Lung (tissue), 17 donors: ENCODE measurements at places on chromosomes 1 and 21. TPM values are rescaled to one million over a fixed set of nuclear protein-coding genes. Genes with fewer than 3 reads are reported as not detected.

SAMD11 gene
- total RNA-seq: 7.8 TPM

DNA sequence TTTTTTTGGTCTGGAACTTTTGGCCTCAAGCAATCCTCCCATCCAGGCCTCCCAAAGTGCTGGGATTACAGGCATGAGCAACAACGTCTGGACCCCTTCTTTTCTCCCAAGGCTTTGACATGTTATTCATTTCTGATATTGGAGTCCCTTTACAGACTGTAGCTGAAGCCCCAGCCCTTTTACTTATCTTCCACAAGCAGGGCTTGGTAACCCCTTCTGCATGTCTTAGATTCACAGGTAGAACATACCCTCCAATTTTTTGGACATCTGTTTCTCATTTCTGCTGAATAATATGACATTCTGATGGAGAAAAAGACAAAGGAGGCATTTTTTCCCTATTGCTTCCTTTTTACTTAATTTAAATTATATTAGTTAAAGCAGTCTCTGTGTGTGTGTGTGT lies 39.2 kb upstream of the RGS21 start:
- no peaks in the 10 kb centered on the region for H3K4me1 ChIP-seq
- H3K4me3 ChIP-seq: no peak overlapping the region
- no peak for DNase-seq
- no peaks in the 10 kb centered on the region for H3K36me3 ChIP-seq
- no peak overlapping the region for H3K27ac ChIP-seq

GRCh38 chr1:65395887-65396612 lies 24.4 kb upstream of the LEPR start:
- no peaks in the 10 kb centered on the region for H3K4me1 ChIP-seq
- H3K36me3 ChIP-seq: peaks cover 5% of the 10 kb centered on the region
- DNase-seq: no peak
- no peak overlapping the region for H3K4me3 ChIP-seq
- H3K27me3 ChIP-seq: no peaks in the 10 kb centered on the region

DNA sequence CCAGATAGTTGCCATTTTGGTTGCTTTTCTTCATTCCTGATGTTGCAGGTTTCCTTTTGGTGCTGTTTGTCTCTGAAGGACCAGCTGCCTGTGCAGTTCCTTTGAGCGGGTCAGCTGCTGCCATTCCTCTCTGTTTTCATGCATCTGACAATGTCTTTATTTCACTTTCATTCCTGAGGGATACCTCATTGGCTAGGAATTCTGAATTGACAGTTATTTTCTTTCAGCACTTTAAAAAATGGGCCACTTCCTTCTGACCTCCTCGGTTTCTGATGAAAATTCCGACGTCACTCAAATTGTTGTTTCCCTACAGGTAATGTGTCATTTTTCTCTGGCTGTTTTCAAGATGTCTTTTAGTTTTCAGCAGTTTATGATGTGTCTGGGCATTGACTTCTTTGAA lies 24.8 kb downstream of the CCSAP start:
- H3K27me3 ChIP-seq: no peaks in the 10 kb centered on the region
- no peak overlapping the region for H3K27ac ChIP-seq
- no peaks in the 10 kb centered on the region for H3K4me1 ChIP-seq
- no peak overlapping the region for H3K4me3 ChIP-seq
- H3K36me3 ChIP-seq: peaks cover 9% of the 10 kb centered on the region

DNA sequence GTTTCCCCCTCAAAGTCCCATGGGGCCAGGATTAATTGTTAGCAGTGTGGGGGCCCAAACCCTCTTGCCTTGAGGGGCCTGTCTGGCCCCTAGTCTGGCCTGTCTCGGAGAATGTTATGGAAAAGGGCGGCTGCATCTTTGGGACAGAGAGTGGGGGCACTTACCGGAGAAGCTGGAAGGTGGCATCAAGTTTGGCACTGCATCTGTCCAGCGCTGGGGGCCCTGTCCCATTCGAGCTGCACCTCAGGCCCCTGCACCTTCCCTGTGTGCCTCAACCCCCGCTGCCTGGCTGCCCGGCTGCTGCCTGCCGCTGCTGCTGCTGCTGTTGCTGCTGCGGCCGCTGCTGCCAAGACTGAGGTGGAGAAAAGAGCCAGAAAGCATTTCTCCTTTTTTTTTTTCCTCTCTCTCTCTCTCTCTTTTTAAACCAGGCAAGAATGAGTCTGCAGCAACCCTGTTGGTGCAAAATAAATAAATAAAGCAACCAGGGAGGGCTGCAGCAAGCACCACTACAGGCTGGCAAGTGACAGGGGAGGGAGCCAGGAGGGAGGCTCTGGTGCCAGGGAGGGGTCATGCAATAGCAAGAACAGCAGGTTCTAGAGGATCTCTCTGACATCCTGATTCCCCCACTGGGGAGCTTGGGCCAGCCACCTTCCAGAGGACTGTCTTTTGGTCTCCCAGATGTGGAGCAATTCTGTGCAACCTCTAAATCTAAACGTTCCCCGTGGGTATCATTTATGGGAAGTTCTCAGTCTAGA lies at the start of gene LINGO4:
Gene LINGO4 (minus strand): TSS at position 354 of the 755 bp plus-strand sequence. CDS start 2,715 bp downstream, outside the sequence.
- H3K4me1 ChIP-seq: no peaks in the 10 kb centered on the region
- peaks cover 2% of the 10 kb centered on the region for H3K27me3 ChIP-seq
- H3K36me3 ChIP-seq: peaks cover 3% of the 10 kb centered on the region

KIF26B gene
- 6.7 TPM for total RNA-seq

DNA sequence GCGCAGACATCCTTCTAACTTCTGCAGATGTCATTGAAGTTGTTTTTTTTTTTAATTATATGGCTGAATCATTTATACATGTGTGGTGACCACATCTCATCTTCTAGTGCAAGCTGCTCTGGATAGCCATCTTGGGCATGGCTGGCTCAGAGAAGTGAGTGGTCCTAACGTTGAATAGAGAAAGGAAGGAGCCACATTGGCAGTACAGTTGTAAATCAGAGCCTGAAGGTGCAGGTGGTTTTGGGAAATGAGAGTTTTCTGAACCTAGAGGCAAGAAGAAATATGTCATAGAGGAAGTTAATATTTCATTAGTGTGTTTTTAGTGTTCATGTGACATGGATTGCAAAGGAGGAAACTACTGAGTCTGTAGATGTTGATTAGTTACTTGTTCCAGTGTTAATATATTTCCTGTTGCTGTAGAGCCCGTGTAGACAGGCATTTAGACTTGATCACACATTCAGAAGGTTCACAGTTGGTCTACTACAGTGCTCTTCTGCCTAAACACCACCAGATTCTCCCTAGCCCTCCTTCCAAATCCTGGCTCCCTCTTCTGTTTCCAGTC lies 163.7 kb downstream of the ROR1 start:
- H3K27me3 ChIP-seq: no peaks in the 10 kb centered on the region
- DNase-seq: no peak
- H3K36me3 ChIP-seq: no peaks in the 10 kb centered on the region
- no peak overlapping the region for H3K27ac ChIP-seq

- H3K27me3 ChIP-seq: no peaks in the 10 kb centered on the region
- no peak overlapping the region for H3K27ac ChIP-seq
These were observed 19.9 kb downstream of the KDM4A start for GRCh38 chr1:43669878-43670277.
